ENCODE measurements at places on chromosomes 12 and 14.

DNA sequence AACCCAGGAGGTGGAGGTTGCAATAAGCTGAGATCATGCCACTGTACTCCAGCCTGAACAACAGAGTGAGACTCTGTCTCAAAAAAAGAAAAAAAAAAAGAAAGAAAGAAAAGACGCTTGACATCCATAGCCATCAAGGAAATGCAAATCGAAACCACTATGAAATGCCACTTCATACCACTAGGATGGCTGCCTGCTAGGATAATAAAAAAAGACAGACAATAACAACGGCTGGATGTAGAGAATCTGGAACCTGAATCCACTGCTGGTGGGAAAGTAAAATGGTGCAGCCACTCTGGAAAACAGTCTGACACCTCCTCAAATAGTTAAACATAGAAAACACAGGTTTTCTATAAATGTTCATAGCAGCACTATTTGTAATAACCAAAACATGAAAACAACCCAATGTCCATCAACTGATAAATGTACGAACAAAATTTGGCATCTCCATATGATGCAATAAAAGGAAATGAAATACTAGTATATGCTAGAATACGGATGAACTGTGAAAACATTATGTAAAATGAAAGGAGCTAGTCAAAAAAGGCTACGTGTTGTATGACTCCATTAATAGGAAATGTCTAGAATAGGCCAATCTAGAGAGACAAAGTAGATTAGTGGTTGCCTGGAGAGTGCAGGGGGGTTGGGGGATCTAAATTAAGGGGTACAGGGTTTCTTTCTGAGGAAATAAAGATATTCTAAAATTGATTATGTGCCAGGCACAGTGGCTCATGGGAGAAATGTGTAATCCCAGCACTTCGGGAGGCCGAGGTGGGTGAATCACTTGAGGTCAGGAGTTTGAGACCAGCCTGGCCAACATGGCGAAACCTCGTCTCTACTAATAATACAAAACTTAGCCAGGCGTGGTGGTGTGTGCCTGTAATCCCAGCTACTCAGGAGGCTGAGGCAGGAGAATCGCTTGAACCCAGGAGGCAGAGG, 9.7 kb downstream of the WSB2 start:
- DNase-seq = no peak

DNA sequence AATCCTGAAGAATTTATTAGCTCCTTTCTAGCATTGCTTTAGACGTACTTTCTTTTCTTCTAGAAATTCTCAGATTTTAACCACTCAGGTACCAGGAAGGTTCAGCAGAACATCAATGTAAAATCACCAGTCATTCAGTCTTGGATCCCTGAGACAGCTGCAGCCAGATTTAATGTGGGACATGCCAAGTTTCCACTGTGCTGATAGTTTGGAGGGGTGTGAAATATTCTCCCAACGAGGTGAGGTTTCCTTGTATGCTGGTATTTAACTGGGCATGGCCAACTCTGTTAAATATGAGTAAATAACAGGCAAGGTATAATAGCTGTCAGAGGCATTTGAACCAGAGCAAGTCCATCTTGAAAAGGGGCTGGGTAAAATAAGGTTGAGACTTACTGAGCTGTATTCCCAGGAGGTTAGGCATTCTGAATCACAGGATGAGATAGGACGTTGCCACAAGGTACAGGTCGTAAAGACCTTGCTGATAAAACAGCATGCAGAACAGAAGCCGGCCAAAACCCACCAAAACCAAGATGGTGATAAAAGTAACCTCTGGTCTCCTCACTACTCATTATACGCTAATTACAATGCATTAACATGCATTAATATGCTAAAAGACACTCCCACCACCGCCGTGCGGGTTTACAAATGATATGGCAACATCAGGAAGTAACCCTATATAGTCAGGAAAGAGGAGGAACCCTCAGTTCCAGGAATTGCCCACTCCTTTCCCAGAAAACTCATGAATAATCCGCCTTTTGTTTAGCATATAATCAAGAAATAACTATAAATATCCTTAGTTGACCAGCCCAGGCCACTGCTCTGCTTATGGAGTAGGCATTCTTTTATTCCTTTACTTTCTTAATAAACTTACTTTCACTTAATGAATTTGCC, 75.2 kb upstream of the RASSF8 start:
- no peak for DNase-seq

- no peak for DNase-seq
Measured at GRCh38 chr12:59735231-59735630, 139.4 kb downstream of the SLC16A7 start.

DNA sequence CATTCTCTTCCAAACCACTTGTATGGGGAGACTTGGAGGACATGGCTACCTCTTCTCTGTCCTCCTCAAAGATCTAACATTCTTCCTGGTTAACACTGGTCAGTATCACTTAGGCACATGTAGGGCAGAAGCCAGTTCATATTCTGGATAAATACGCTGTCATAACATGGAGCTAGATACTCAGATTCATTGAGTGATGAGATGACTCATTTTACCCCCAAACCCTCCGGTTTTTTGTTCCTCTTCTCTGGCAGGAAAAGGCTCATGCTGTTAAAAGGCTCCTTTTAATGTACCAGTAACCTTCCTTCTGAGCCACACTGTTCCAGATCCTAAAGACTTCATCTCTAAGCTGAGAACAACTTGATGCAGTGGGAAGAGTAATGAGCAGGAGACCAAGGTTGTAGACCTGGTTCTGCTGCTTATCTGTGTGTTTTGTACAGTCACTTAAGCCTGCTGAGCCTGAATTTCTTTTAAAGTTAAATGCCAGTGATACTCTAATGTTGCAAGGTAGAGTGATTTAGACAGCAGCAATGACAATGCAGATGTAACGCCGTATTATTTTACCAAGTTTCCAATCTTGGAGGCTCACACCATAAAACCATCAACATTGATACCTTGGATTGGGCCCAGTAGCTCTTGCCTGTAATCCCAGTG, 57.3 kb upstream of the ELK3 start:
- DNase-seq = no peak

DNA sequence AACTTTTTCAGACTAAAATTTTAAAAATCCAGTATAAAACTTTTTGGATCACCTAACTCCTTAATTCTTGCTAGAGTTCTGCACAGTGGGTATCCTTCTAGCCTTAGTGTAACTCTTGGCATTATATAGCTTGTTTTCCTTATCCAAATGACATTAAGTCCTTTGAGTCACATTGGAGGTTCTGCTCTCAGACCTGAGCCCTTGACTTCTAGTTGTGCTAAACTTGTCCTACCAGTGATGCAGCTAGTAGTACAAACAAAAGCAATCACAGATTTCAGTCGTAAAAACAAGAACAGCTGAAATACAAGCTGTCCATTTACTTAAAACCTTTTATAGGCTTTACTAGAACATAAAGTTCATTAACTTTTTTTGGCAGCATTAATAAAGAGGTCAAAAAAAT, 10.5 kb downstream of the ZBTB1 start:
- DNase-seq = no peak

DNA sequence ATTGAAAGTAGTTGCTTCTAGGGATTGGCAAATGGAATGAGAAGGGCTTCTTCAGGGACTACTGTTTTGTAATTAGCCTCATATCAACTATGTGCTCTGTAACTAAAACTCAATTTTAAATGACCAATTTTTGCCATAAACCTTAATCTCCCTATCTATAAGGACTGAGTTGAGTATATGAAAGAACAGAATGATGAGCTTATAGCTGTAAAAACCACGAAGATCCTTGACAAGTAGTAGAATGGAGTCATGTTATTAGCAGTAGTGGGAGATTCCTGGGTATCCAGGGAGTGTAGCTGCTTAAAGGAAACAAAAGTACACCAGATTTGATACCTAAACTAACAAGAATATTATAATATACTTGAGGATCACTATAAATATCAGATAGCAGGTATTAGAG, 28.0 kb downstream of the LGALS3 start:
- DNase-seq = no peak

DNA sequence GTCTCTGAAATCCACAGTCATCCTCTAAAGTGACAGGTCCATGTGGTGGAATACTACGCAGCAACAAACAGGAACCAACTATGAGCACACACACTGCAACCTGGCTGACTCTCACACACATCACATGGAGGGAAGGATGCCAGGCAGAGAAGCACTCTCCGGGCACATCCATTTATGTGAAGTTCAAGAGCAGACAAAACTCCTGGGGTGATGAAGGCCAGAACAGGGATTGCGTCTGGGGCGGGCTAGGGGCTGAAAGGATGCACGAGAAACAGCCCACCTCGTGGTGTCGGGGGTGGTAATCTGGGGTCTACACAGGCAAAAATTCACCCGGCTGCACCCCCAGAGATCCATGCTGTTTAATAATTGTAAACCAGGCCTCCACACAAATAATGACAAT, 100.2 kb downstream of the DICER1 start:
- no peak for DNase-seq

GRCh38 chr12:89328151-89329030, 23.9 kb downstream of the DUSP6 start:
- no peak for DNase-seq
